Pons (tissue), 1 donor: ENCODE measurements at places on chromosomes 1 and 21.

GRCh38 chr1:153717330-153717729 lies 10.5 kb upstream of the INTS3 start:
- no peak for DNase-seq

DNA sequence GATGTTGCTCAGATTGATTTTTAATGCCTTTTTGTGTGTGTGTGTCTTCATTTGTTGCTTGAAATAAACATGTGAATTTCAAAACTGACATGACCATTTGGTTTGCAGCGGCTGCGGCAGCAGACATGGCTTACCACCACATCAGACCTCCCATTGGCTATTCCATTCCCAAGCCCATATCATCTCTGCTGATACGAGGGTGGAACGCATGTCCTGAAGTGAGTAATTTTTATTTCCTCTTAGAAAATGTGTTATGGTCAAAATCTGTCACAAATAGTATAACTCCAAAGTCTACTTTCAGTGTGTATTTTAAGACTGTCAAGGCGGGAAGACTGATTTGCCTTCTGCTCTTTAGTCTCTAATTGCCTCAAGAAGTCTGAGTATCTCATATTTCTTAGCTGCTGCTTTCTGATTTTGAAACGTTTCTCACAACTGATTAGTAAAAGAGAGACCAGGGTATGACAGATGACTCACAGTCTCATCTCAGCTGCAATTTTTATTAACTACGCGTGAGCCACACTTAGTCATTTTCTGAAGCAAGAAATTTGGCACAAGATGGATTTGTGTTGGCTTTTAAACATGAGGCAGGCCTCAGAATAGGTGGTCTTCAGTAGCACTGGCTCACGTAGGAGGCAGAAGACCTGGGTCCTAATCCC lies 49.0 kb downstream of the LRRC53 start:
- no peak for DNase-seq

- no peak for DNase-seq
These were observed 4.9 kb downstream of the MIER1 start for GRCh38 chr1:66929691-66929998.

GRCh38 chr1:32361674-32362473 lies 411 bp downstream of the FAM229A start:
- DNase-seq, result peak; percentile 54

- DNase-seq, result no peak
These were observed 11.7 kb upstream of the CAPN9 start for GRCh38 chr1:230735447-230735846.

GRCh38 chr1:71882226-71882625 lies 400.1 kb downstream of the NEGR1 start:
- DNase-seq, result no peak

DNA sequence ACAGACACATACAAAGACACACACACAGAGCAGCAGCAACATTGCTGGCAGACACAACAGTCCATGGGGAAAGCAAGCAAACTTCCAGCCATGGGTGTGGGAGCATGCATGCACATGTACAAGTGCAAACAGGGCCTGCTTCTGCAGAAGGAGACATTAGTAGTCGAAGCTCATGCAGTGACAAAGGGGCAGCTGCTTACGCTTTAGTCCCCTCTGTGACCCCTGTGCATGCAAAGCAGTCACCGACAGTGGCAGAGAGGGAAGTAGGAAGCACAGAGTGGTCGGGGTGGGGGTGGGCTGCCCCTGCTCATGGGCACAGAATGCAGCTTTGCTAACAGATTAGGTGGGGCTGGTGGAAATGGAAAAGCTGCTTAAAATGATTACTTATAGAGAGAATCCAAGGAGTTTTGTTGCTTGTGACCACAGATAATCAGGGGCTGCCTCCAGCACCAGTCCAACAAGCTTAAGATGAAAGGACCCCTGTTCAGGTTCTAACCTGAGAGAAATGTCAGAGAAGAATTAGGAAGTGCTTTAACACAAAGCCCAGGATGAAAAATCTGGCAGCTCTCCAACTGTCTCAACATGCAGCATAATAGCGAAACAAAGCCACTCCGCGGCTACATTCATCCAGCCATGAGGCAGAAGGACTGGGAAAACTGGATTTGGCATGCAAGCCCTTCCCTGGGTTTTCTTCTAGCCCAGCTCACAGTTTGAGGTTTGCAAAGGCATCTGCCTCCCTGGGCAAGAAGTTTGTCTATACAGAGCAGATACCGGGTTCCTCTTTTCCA lies 378.9 kb downstream of the KCNH1 start:
- DNase-seq, result peak; percentile 62

GRCh38 chr1:38073534-38074301 lies 27.1 kb upstream of the POU3F1 start:
- DNase-seq, result no peak

GRCh38 chr1:5273280-5274003 lies 619.0 kb downstream of the AJAP1 start:
- DNase-seq, result peak; percentile 39

- no peak for DNase-seq
These were observed 43.2 kb upstream of the ARHGAP29 start for GRCh38 chr1:94280541-94280940.

- no peak for DNase-seq
These were observed 61.9 kb downstream of the WNT9A start for GRCh38 chr1:227885648-227886502.

DNA sequence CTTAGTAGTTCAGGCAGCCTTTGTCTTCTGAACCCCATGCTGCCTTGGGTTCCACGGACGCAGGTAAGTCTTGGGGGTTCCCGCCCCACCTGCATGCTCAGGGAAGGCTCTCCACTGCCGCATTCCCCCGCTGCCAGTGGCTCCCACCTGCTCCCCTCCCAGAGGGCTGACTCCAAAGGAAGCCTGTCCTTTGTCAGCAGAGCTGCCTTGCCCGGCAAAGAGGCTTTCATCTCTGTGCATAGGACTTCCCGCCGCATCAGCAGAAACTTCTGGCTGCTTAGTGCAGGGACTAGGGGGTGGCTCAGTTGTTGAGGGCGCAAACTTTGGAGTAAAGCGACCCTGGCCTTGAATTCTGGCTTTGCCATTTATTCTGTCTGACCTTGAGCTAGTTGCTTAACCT lies 25.2 kb upstream of the ACTL8 start:
- DNase-seq, result no peak

GRCh38 chr1:238642231-238642630 lies 744.1 kb upstream of the CHRM3 start:
- no peak for DNase-seq

DNA sequence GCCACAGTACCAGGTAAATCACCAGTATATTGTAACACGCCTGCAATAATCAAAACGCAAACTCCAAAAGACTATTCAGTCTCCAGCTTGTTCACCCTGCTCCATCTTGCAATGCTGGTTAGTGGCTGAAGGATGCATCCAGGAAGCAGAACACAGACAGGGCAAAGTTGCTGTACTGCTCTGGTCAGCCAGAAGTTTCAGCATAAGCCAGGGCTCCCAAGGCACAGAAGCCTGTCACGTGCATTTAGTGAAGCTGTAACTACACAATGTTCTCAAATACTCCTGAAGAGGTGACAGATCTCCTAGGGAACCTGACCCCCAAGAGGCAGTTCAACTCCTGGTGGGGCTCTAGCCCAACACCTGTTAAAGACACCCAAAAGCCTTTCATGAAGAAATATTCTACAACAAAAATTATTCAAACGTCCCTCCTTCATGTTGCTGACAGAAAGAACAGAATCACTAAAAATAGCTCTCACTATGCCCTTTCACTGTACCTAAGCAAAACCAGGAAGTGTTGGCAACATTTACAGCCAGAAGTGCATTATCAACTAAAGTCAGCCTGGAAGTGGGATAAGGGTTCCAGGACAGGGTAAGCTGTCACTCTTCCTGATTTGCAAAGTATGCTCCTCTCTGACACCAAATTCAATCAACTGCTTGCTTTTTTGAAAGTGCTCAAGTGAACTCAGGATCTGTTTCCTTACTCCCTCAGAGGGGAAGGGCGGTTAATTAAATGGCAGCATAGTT lies 52.1 kb downstream of the SLC35D1 start:
- DNase-seq, result no peak

DNA sequence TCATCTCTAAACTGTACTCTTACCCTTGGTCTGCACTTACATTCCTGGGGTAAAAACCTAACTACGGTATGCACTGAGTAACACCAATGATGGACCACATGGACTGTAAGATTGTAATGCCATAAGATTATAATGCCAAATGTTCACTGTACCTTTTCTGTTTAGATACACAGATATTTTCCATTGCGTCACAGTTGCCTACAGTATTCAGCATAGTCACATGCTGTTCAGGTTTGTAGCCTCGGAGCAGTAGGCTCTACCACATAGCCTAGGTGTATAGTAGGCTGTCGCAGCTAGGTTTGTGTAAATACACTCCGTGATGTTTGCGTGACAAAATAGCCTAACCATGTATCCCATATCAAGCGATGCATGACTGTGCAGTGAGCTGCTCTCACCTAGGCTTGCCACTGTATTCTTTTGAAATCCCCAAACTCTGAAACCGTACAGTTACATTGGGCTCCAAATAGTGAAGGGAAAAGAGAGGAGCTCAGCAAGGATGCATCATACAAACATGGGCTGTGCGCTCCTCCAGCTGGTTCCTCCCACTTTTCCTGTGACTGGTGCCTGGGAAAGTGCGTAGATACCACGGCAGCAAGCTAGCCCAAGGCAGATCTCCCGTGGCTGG lies 35.2 kb downstream of the CFAP57 start:
- no peak for DNase-seq

- no peak for DNase-seq
These were observed 115.0 kb downstream of the TMEM53 start for GRCh38 chr1:44559330-44559729.

DNA sequence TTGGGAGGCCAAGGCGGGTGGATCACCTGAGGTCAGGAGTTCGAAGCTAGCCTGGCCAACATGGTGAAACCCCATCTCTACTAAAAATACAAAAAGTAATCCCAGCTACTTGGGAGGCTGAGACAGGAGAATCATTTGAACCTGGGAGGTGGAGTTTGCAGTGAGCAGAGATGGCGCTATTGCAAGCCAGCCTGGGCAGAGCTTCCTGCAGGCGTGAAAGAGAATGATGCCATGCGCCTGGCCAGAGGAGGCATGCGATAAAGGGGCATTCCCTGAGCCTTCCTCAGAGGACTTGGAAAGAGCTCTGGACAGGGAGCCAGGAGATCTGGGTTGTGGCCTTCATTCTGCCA lies 3.2 kb downstream of the E2F2 start:
- DNase-seq, result no peak

GRCh38 chr1:112146201-112146715 lies 156.8 kb upstream of the KCND3 start:
- DNase-seq, result peak; percentile 11

- DNase-seq, result peak; percentile 64
These were observed 1.1 kb downstream of the LPGAT1 start for GRCh38 chr1:211829343-211830054.

DNA sequence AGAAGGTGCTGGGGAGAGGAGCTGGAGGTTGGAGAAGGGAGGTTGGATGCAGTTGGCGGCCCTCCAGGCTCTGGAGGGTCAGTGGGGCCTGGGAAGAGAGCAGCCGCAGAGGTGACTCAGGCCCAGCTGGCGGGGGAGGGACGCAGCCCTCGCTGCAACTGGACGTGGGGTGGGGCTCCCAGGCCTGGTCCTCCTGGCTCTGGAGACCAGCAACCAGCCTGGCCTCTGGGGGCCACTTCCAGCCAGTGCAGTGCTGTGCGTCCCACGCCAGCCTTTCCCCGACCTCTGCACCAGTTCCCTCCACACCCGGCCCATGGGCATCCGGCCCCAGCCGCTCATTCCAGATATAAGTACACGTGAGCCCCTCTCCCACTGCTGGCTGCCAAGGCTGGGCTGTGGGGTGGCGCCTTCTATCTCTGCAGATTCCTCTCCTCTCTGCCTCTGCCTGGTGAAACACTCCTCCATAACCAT lies 38.0 kb upstream of the COL18A1 start:
- DNase-seq, result no peak

GRCh38 chr1:70497152-70497551 lies 86.1 kb downstream of the CTH start:
- DNase-seq, result no peak

GRCh38 chr1:54081306-54082270 lies 28.2 kb downstream of the TCEANC2 start:
- DNase-seq, result peak; percentile 49

- peak; percentile 35 for DNase-seq
These were observed 66.9 kb downstream of the GNG12 start for GRCh38 chr1:67766141-67766978.

GRCh38 chr1:8059161-8059622 lies 33.1 kb upstream of the ERRFI1 start:
- DNase-seq, result no peak

DNA sequence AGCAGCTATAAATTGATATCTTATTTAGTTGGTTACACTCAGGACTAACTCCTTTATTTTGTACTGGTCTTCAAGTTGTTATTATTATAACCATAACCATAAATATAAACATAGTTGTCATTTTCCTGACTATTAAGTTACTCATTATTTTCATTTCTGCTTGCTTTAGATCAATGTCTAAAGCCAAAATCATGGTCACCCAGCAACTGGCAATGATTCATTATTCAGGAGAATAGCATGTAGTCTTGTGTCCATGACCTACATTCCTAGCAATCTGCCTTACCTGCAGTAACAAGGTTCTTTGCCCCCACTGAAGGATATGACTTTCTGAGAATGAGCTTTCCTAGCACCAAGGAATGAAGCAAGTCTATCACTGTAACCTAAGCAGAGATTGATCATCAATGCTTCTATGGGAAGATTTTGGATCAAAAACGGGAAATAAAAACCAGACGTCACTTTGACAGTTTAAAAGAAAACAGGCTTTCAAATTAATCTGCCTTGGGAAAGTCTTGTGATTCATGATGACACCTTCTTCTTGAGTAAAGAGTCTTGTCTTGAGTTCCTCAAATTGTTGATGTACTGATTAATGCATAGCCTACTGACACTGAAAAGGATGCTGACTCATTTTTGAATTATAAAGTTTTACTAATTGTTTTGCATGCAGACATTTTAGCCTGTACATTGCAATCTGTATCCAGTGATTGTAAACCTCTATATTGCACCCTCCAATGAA lies 203.3 kb upstream of the IVNS1ABP start:
- no peak for DNase-seq

- DNase-seq, result no peak
These were observed 189.2 kb downstream of the DYRK1A start for GRCh38 chr21:37555672-37556261.

- peak; percentile 90 for DNase-seq
These were observed 9.0 kb upstream of the UBE2U start for GRCh38 chr1:64194168-64195080.

- no peak for DNase-seq
These were observed 67.2 kb downstream of the ATP5PO start for GRCh38 chr21:33848249-33848953.
